HL-60 (cell line): ENCODE measurements at places on chromosomes 16 and 17.

DNA sequence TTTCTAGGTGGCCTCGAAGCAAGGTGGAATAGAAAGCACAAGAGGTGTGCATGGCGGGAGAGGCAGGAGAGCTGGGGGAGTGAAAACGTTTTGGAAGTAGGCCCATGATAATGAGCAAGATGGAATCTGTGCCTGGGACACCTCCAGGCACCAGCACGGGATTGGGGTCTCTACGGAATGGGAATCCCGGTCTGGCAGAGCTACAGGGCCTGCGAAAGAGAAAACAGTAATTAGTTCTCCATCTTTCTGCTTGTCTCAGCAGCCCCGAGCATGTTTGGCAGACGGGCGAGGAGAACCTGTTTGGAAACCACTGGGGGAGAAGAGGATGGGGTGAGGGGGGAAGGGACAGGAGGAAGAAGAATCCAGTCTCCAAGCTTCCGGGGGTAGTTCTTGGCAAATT lies 258.7 kb downstream of the SOX9 start:
- no peak for DNase-seq

DNA sequence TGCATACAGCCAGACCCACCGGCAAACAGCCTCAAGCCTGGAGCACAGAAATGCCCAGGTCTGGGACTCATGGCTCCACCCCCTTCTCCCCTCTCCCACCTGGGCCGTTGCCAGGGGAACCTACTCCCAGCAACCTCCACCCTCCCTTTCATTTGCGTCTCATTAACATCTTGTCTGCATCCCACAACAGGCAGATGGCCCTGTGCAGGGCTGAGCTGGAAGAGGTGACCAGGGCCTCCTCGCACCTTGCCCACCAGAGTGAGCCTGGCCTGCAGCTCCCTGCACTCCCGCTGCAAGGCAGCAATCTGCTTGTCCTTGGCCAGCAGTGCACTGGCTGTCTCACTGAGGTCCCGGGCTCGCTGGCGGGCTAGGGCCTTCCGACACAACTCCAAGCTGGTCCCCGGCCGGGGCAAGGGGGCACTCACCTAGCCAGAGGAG lies 3.3 kb downstream of the TSPOAP1 start:
- DNase-seq, result no peak

- DNase-seq, result no peak
Observed at GRCh38 chr17:9389111-9389527, 186.5 kb downstream of the STX8 start.

DNA sequence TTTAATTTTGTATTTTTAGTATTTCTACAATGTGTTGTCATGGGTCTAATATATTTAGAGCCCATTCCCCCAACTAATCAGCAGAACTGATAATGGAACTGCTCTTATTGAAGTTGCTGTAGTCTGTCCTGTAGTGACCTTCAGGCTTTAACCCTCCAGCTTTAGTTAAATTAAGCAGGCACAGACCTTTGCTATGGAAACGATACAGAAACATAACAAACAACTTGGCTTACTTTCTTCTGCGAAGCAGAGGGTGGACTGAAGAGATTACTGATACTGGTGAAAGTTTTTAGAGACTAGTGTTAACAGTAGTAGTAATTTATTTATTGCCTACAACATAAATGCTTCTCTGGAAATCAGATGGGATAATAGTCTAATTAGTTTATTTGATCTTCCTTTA lies 61.4 kb downstream of the NFATC3 start:
- no peak for DNase-seq

GRCh38 chr17:74430385-74430705 lies 1.5 kb upstream of the GPRC5C start:
- no peak for DNase-seq

- no peak for DNase-seq
Observed at GRCh38 chr17:78233678-78234077, 2.2 kb downstream of the TMEM235 start.

- no peak for DNase-seq
Observed at GRCh38 chr16:58938811-58939210, 204.7 kb upstream of the GOT2 start.

DNA sequence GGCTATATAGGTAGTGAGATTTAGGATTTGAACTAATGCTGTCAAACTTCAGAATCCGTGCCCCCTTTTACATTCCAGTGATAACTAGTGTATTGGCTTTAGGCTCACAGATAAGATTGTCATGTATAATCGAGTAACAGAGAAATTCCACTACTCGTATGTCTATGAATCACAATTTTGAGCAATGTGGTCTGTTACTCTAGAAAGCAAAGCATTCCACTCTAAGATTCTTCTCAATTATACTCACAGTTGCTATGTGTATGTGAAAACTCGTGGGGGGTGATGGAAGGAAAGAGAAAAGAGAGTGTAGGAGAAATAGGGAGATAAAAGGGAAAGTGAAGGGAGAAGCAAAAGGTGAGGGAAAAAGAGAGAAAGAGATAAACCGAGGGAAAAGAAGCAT lies 1175.1 kb upstream of the GOT2 start:
- DNase-seq, result no peak

GRCh38 chr17:32141258-32141657 lies 1.0 kb upstream of the RHOT1 start:
- DNase-seq, result peak; percentile 98

- DNase-seq, result peak; percentile 96
Observed at GRCh38 chr17:35448214-35448898, at the start of gene SLFN13. SLFN13 (minus strand) TSS chr17:35448766; CDS start chr17:35445680, 3,086 bp downstream.

GRCh38 chr16:74372369-74372768 lies 3.7 kb upstream of the NPIPB15 start:
- DNase-seq, result no peak

DNA sequence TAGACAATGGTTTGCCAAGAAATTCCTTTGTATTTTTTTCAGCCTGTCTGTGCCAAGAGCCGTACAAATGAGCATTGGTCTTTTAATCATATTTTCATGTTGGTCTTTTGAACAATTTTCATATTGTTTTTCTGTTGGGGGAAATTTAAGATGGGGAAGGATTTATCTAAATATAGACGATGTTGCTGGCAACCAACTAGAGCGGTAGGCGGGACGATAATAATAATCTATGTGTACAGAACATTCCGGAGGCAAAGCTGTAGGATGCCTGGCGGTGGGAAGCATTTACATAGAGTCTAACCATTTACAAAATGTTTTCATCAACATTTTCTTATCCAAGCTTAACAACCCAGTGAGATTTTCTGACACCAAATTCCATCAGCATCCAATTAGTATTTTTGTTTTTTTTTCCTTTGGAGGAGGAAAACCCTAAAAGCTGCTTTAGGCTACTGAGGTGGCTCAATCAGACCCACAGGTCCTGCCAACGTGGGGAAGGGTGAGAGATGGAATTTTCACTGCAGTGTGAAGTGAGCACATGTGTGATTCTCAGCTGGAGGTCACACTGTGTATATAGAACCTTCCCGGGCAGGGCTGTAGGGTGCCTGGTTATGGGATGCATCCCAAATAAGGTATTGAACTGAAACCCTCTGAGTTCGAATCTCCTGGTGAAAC lies 11.7 kb upstream of the SEC14L1 start:
- no peak for DNase-seq

DNA sequence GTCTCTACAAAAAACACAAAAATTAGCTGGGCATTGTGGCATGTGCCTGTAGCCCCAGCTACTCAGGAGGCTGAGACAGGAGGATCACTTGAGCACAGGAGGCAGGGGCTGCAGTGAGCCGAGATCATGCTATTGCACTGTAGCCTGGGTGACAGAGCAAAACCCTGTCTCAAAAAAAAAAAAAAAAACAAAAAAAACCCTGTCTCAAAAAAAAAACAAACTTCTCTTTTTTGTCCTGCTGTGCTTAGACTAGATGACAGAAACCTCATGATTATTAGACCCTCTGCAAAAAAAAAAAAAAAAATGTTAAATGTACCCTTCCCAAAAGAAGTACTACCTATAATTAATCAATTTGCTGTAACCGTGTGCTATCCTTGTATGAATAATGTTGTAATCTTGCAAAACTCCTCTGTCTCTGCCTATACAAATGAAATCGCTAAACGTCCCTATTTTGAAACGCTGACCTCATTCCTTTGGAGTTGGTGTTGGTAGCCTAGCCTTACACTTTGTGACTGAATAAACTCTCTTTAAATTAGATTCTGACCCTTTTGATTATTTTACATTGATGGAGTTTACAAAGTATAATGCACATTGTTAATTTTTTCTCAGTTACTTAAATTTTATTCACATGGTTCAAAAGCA lies 13.6 kb upstream of the DHRS7B start:
- DNase-seq, result peak; percentile 59

DNA sequence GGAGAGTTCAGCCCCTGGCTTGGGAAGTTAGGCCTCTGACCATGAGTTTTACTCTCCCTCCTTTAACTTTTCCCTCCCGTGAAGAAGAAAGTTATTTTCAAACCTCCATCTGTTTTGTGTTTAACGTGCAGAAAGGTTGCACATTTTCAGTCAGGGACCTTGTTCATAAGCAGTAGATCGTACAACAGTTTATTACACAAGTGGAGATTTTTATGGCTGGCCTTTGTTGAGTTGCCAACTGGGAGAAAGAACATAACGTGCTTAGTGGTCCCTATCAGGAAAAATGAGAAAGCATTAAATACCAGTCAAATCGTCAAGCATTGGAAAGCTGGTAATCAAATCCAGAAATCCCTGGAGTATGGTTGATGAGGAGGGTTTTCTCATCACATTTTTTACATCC lies 117.9 kb upstream of the MYOCD start:
- no peak for DNase-seq

DNA sequence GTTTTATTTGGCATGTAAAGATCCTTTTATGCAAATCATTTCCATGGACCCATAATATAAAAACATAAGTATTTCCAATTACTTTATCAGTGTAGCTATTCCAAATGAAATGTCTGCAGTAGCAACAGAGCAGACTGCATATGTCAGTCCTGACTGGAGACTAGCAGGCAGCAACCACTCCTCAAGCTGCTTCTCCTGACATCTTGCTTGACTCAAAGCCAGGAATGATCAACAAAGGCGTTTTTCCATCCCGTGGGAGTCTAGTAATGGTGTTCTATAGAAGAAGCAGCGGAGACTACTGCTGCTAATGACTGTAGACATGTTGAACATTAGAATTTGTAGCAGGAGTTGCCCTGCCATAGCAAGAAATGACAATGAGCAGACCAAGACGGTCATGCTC lies 73.2 kb upstream of the AKTIP start:
- no peak for DNase-seq

- DNase-seq, result no peak
Observed at GRCh38 chr17:12591021-12591735, 74.5 kb upstream of the MYOCD start.

DNA sequence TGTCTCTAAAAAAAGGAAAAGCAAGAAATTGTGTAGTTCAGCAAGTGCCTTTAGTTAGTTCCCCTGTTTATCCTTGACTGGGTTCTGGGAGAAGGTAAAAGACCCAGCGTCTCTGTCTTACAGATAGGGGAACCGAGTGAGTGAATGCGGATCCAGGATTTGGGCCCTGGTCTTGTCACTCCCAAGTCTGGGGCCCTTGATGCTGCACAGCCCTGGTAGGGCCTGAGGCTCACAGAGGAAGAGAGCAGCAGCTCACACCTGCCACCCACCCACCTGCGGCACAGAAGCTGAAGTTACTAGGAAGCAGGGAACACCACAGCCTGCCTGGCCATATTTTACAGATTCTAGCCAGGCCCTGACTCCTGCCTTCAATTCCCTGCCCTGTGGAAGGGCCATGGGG lies 22.2 kb downstream of the LASP1 start:
- DNase-seq, result no peak

GRCh38 chr16:2147981-2148671 lies at the start of gene RAB26:
RAB26 (plus strand) TSS chr16:2148625; CDS start chr16:2148784, 159 bp downstream.
- DNase-seq, result no peak

GRCh38 chr17:80991645-80992076 lies at the start of gene CHMP6:
CHMP6 (plus strand) TSS chr17:80991841; CDS start chr17:80991919, 78 bp downstream.
- DNase-seq, result peak; percentile 60

DNA sequence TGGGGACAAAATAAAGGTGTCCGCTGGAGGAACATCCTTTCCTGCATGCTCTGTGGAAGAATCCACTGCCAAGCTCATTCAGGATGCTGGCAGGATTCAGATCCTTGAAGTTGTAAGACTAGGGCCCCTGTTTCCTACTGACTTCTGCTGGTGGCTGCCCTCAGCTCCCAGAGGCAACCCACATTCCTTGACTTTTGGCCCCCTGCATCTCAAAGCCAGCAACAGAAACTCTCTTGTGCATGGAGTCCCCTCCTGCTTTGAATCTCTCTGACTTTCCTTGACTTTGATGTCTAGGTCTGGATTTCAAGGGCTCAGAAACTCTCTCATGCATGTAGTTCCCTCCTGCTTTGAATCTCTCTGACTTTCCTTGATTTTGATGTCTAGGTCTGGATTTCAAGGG lies 461.5 kb downstream of the WWOX start:
- no peak for DNase-seq

GRCh38 chr17:28317966-28318758 lies 838 bp upstream of the TMEM97 start:
- DNase-seq, result no peak

GRCh38 chr16:59411961-59412841 lies 678.1 kb upstream of the GOT2 start:
- DNase-seq, result no peak

GRCh38 chr17:81948635-81949378 lies 1.8 kb upstream of the MYADML2 start:
- DNase-seq, result no peak

- DNase-seq, result no peak
Observed at GRCh38 chr17:20944014-20944865, 98.6 kb downstream of the USP22 start.

- DNase-seq, result no peak
Observed at GRCh38 chr17:53571342-53571741, 251.4 kb upstream of the KIF2B start.

DNA sequence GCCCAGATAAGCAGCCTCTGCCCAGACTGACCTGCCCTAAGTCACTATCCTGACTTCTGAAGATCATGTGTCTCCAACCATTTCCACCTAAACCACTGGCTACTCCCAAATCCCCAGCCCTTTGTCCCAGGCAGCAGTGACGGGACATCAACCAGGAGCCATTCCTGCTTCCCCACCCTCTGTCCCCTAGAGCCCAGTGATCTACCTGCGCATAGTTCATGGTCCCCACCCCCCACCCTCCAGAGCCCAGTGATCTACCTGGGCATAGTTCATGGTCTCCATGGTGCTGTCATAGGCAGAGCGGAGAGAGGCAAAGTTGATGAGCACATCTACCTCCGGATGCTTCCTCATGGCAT lies 26.8 kb downstream of the ACLY start:
- DNase-seq, result no peak

DNA sequence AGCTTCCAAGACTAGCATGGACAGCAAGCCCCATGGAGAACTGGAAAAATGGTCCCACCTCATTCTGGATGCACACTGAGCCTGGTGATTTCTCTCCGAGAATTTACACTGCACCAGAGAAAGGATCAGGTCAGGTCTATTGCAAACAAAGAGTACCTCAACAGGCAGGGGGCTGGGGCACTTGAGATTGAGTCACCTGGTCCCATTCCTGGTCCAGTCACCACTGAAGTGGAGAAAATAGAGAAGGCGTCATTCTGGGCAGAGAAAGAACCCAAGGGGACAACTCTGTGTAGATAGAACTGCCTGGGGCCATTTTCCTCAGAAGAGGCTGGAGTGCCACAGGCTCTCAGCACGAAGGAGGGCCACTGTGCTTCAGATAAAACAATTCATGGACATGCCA lies 38.4 kb downstream of the CENPV start:
- DNase-seq, result no peak

GRCh38 chr16:15942931-15943690 lies 6.3 kb upstream of the ABCC1 start:
- DNase-seq, result peak; percentile 76

GRCh38 chr17:3913531-3914311 lies 2.5 kb downstream of the P2RX1 start:
- DNase-seq, result peak; percentile 80

GRCh38 chr17:68381076-68381900 lies 76.0 kb downstream of the WIPI1 start:
- no peak for DNase-seq
